ENCODE measurements at places on chromosomes 11 and 22.

GRCh38 chr11:72807021-72807693, 7.1 kb upstream of the ATG16L2 start:
- DNase-seq, result no peak

- no peak for DNase-seq
Measured at GRCh38 chr11:44566952-44567875, 1.8 kb downstream of the CD82 start.

GRCh38 chr11:11246166-11246565, 106.9 kb downstream of the CSNK2A3 start:
- DNase-seq, result no peak

- DNase-seq, result peak; percentile 92
Measured at GRCh38 chr11:115226556-115226955, 277.7 kb downstream of the CADM1 start.
